Lower lobe of right lung (tissue), 2 donors: ENCODE measurements at places on chromosomes 3 and 15. TPM values are rescaled to one million over a fixed set of nuclear protein-coding genes. Genes with fewer than 3 reads are reported as not detected.

DNA sequence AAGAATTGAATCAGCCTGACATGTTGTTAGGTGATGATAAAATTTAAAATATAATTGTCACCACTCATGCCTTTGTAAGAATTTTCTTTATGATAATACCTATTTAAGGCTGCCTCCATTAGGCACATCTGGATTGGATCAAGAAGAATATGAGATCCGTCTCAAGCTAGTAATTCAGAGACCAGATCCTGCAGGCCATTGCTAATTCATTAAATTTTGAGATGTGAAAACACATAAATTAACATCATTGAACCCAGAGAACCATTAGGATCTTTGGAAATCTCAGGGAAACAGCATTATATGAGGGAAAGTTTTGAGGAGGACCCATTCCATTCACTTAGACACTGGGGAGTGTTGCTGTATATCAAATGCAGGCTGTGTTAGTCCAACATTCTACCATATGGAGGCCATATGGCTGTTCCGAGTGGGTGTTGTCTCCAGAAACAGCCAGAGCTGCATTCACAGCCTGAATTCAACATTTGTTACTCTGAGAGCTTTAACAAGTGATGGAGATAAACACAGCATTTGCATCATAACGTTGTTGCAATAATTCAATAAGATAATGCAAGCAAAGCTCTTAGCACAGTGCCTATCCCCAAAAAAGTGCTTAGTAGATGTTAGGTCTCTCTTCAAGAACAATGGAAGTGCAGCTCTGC is 67.4 kb downstream of the DTWD1 start:
- no peak for DNase-seq

Gene SNTN
- total RNA-seq = 12.8 TPM

Gene GP5
- total RNA-seq = 0.38 TPM

DNA sequence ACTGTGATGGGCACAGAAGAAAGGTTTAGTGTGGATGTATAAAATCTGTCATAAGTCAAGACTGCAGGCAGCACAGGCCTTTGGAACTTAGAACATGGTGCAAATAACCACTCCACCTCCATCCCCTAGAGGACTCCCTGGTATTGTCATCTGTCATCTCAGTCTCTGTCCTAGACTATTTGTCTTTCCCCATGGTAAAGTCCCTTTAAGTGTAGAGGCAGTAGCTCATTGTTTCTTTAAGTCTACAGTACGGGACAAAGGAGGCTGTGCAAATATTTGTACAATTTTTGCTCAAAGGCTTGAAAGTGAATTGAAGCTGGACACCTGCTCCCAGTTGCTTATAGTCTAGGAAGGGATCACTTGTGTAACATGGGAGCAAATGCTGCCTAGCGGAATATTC is 3.2 kb upstream of the PXYLP1 start:
- DNase-seq = no peak

Gene CAMKV
- total RNA-seq = not detected

- DNase-seq = no peak
These were observed 23.9 kb downstream of the SEC22C start for GRCh38 chr3:42557854-42558253.

Gene SPATA12
- 0.15 TPM for total RNA-seq

Gene ANKRD63
- total RNA-seq = not detected

- peak; percentile 25 for DNase-seq
These were observed 8.6 kb downstream of the ISLR start for GRCh38 chr15:74182131-74182530.

GRCh38 chr15:65268411-65268810 is 18.3 kb downstream of the PARP16 start:
- DNase-seq = no peak

DNA sequence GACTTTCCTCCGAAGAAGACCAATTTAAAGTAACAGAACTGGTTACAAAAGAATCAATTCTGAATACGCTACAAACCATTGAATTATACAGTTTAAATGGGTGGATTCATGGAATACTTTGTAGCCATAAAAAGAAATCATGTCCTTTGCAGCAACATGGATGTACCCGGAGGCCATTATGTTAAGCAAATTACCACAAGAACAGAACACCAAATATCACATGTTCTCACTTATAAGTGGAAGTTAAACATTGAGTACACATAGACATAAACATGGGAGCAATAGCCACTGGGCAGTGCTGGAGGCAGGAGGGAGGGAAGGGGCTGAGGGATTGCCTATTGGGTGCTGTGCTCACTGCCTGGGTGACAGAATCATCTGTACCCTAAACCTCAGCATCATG is 61.3 kb downstream of the EDEM1 start:
- no peak for DNase-seq

DNA sequence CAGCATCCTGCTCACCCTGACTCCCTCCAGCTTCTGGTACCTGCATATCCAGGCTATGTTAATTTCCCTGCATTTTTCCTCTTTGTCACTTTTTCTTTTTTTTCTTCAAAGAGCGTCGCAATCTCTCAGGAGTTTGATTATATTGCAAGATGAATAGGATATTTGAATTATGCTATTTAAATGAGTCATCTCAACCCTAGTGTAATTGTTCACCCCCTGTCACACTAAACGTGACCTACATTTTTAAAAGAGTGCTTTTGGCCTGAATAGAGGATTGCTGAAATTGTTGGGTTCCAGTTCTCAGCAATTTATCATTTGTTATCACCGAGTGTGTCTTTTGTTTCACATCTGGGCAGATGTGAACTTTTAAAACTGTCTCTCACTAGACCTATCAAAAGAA is 294.7 kb downstream of the SOX2 start:
- no peak for DNase-seq

Gene CCDC51
- 8.6 TPM for total RNA-seq

DNA sequence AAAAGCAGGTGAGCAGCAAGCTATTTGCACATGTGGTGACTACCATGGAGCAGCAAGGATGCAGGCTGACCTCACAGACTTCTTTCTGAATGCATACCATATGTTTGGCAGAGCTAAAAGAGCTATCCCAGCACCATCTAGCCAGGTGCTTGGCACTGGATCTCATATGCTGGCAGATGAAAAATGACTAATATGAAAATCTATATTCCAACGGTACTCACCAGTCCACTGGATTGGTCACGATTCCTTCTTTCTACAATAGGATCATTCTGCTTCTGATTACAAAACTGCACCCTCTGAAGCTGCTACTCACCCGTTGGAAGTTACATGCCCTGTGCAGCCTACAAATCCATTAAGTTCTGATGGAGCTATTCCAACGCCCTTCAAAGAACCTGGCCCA is 714.3 kb upstream of the CFAP20DC start:
- DNase-seq = no peak
